Caco-2 (cell line): ENCODE measurements at places on chromosomes 2 and 18. TPM values are rescaled to one million over a fixed set of nuclear protein-coding genes. Genes with fewer than 3 reads are reported as not detected.

Gene KHK
- total RNA-seq, result 7.9 and 9.3 TPM in 2 replicates

Gene SKA1
- total RNA-seq, result 31.3 and 32.4 TPM in 2 replicates

Gene LPIN1
- total RNA-seq, result 12.5 and 14.2 TPM in 2 replicates

Gene CCDC178
- total RNA-seq, result not detected in 2 replicates

Gene M1AP
- not detected in 2 replicates for total RNA-seq

Gene VSNL1
- 0.43 and 0.60 TPM in 2 replicates for total RNA-seq

Gene UBXN2A
- total RNA-seq, result 21.6 and 22.0 TPM in 2 replicates

Gene SNORC
- 4.3 and 4.8 TPM in 2 replicates for total RNA-seq

Gene STARD6
- not detected in 2 replicates for total RNA-seq

- 0 out of 2 replicates have a peak, but pooled peaks cover 3% of the 10 kb centered on the region for H3K4me1 ChIP-seq
- H3K4me3 ChIP-seq, result no peak overlapping the region
- no peak for DNase-seq
- H3K27me3 ChIP-seq, result no peaks in the 10 kb centered on the region
- H3K27ac ChIP-seq, result no peak overlapping the region
Observed at GRCh38 chr2:68974946-68975665, 670 bp downstream of the GKN1 start.

DNA sequence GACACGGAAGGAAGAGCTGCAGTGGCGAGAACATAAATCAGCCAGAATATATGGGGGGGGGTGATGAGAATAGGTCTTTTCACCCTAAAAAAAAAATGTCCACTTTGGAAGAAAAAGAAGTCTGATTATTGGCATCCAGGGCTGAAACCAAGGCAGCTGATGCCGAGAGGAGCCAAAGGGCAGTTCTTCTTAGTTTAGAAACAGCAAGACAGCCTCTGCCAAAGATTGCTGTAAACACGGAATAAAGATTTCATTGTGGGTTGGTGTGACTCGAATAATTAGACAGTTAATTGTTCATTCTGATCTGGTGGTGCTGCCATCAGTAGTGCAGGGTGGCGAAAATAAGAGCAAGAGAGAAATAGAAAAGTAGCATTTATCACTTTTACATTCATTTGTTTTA lies 3.5 kb downstream of the CDH20 start:
- no peaks in the 10 kb centered on the region for H3K36me3 ChIP-seq
- DNase-seq, result no peak
- no peak overlapping the region for H3K4me3 ChIP-seq
- H3K27ac ChIP-seq, result no peak overlapping the region
- H3K27me3 ChIP-seq, result no peaks in the 10 kb centered on the region
- H3K4me1 ChIP-seq, result no peaks in the 10 kb centered on the region

DNA sequence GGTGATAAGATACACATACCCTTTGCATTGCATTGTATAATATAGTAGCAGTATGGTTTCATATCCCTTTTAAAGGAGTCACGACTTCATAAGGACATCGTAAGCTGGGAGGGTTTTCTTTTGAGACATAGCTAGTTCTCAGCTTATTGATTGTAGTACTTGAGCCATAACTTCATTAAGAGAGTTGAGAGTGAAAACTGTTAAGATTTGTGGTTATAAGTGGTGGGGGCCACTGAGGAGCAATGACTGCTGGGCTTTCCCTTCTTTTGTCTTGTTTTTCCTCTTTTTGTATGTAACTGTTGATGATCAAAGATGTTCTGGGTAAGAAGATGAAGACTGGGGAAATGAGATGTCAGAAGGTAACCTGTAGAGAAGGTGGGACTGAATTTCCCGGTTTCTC lies 11.0 kb downstream of the EIF5B start:
- no peaks in the 10 kb centered on the region for H3K27me3 ChIP-seq
- H3K36me3 ChIP-seq, result no peaks in the 10 kb centered on the region
- DNase-seq, result no peak
- H3K4me1 ChIP-seq, result peaks cover 6% of the 10 kb centered on the region; the same call in 1 of the 2 replicates

DNA sequence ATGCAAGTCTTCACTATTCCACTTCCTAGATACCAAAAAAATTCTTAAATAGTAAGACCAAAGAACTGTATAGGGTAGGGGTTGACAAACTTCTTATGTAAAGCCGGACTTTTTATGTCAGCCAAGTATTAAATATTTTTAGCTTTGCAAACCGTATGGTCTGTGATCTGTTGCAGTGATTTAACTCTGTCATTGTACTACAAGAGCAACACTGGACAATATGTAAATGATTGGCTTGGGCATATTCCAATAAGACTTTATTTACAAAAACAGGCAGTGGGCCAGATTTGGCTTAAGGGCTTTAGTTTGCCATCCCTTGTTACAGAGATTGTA lies 48.0 kb downstream of the MGAT5 start:
- H3K27ac ChIP-seq, result no peak overlapping the region
- no peak overlapping the region for H3K4me3 ChIP-seq

GRCh38 chr2:164561416-164561815 lies 59.9 kb downstream of the GRB14 start:
- 0 out of 2 replicates have a peak, but pooled peaks cover 4% of the 10 kb centered on the region for H3K4me1 ChIP-seq
- DNase-seq, result no peak
- no peak overlapping the region for H3K27ac ChIP-seq
- no peak overlapping the region for H3K4me3 ChIP-seq
- H3K36me3 ChIP-seq, result no peaks in the 10 kb centered on the region

- DNase-seq, result no peak
- H3K36me3 ChIP-seq, result no peaks in the 10 kb centered on the region
- H3K4me3 ChIP-seq, result no peak overlapping the region
- no peaks in the 10 kb centered on the region for H3K27me3 ChIP-seq
- no peak overlapping the region for H3K27ac ChIP-seq
- no peaks in the 10 kb centered on the region for H3K4me1 ChIP-seq
Observed at GRCh38 chr2:217746808-217747207, 256.0 kb downstream of the TNS1 start.

DNA sequence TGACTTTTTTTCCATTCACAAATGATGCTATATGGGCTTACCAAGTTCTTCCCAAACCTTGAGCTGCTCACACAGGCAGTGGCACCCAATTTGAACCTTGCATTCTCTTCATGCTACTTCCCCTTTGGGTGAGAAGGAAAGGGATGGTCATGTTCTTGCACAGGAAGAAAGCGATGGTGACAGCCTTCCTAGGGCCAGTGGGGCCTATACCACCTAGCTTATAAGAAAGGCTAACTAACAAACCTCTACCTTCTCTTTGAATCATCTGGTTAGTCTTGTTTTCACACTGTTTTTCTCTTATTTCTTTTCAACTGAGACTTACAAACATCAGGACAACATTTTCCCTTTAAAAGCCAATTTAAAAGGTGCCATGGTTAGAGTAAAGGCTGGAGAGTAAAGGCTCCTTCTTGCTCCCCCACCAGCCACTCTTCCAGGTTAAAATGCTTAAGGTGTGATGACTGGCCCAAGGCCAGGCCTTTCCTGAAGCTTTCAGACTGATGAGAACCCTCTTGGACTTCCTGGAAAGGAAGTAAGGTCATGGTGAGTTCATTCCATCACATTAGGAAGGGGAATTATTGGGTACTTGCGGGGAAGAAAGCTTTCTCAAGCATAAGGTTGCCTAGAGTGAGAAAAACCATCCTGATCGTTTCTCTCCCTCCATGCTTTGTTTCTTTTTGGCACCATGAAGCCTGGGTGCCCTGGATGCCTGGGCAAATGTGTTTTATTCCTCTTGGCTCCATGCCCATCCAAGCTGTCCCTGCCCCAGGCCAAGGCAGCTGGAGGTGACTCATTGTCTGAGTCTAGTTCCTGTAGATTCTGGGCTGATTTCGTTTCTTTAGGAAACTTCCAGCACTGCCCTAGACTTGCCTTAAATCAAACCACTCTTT lies 41.4 kb upstream of the ITGB6 start:
- H3K4me1 ChIP-seq, result no peaks in the 10 kb centered on the region
- H3K36me3 ChIP-seq, result no peaks in the 10 kb centered on the region
- no peak for DNase-seq

DNA sequence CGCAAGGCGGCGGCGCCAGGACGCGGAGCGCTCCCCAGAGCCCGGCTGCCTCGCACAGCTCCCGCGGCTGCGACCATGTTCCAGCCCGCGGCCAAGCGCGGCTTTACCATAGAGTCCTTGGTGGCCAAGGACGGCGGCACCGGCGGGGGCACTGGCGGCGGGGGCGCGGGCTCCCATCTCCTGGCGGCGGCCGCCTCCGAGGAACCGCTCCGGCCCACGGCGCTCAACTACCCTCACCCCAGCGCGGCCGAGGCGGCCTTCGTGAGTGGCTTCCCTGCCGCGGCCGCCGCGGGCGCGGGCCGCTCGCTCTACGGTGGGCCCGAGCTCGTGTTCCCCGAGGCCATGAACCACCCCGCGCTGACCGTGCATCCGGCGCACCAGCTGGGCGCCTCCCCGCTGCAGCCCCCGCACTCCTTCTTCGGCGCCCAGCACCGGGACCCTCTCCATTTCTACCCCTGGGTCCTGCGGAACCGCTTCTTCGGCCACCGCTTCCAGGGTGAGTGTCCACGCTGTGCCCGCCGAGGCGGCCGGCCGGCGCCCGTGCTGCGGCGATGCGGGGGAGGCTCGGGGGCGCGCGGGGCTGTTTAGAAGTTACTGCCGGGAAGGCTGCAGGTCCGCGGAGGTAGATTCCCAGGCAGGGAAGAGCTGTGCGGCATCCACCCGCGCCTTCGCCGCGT lies 696 bp downstream of the EMX1 start:
- H3K4me1 ChIP-seq, result peaks cover 19% of the 10 kb centered on the region; the same call in 1 of the 2 replicates
- no peaks in the 10 kb centered on the region for H3K36me3 ChIP-seq
- peak; percentile 37 for DNase-seq
- peak overlapping the region; percentile 61 for H3K4me3 ChIP-seq
- H3K27me3 ChIP-seq, result peaks cover 6% of the 10 kb centered on the region
- no peak overlapping the region for H3K27ac ChIP-seq

GRCh38 chr18:29556070-29556469 lies 1379.1 kb upstream of the CDH2 start:
- no peaks in the 10 kb centered on the region for H3K36me3 ChIP-seq
- no peak for DNase-seq
- no peaks in the 10 kb centered on the region for H3K4me1 ChIP-seq
- H3K27ac ChIP-seq, result no peak overlapping the region

GRCh38 chr2:5145801-5146200 lies 546.4 kb upstream of the SOX11 start:
- H3K27ac ChIP-seq, result no peak overlapping the region
- no peaks in the 10 kb centered on the region for H3K4me1 ChIP-seq
- no peak for DNase-seq

DNA sequence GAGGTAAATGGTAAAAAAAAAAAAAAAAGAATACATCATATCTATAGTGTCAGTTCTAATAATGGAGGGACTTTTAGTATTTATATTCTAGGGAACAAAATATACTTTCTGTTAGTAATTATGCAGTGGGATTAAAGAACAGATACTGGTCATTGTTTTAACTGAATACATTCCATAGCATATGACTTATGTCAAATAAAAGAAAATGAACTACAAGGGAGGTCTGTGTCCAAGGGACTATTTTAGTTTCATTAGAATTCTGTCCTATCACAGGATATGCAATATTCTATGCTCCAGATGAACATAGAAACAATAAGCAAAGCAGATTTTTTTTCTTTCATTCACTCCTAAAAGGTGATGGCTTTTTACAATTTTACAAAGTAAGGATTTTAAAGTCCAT lies 154.2 kb upstream of the ZEB2 start:
- H3K4me3 ChIP-seq, result no peak overlapping the region
- H3K4me1 ChIP-seq, result no peaks in the 10 kb centered on the region
- no peaks in the 10 kb centered on the region for H3K36me3 ChIP-seq
- no peak for DNase-seq
- no peaks in the 10 kb centered on the region for H3K27me3 ChIP-seq
- no peak overlapping the region for H3K27ac ChIP-seq

DNA sequence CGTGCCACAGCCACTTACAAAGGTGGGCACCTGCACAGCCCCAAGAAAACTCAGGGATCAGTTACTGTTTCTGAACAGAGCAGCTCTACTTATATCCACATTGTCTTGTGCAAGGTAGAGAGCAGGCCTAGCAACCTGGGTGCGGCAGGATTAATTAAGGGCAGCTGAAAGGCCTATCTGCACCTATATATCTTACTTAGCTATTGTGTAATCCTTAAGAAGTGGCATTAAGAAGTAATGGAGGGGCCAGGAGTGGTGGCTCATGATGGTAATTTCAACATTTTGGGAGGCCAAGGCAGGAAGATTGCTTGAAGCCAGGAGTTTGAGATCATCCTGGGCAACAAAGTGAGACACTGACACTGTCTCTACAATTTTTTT lies 12.8 kb upstream of the ARL5A start:
- no peaks in the 10 kb centered on the region for H3K27me3 ChIP-seq
- DNase-seq, result no peak
- H3K27ac ChIP-seq, result no peak overlapping the region
- no peaks in the 10 kb centered on the region for H3K36me3 ChIP-seq

GRCh38 chr2:127191331-127192219 lies 28.5 kb downstream of the CYP27C1 start:
- H3K4me1 ChIP-seq, result no peaks in the 10 kb centered on the region
- H3K27me3 ChIP-seq, result no peaks in the 10 kb centered on the region
- H3K36me3 ChIP-seq, result no peaks in the 10 kb centered on the region
- DNase-seq, result no peak
- H3K4me3 ChIP-seq, result no peak overlapping the region

DNA sequence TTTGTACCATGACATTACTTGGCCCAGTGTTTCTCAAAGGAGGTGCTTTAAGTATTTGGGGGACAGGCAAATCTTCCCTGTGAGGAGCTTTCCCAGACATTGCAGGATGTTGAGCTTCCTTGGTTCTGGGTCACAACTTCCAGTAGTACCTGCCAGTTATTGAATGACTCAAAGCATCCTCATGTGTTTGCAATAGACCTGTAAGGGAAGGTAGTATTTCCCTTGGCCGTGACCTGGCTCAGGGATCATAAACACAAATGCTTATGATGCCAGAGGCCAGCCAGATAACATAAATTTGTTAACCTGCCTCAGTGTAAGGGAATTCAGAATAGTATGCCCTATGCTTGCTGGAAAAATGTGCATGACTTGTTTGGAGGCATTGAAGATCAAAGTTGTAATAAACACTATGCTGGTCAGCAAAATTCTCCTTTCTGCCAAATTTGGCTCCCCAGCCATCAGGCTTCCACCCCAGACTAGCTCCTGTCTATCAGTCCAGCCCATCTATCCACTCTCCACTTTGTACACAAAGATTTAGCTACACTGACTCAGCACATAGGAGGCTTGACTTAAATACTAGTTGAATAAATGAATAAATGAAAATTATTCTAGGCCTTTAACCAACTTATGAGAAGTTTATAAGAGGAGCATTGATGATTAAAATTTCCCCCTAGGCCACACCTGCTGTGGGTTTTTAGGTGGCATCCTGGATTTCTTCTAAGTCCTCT lies 102.0 kb upstream of the EFEMP1 start:
- no peak overlapping the region for H3K27ac ChIP-seq
- no peak for DNase-seq
- H3K4me3 ChIP-seq, result no peak overlapping the region
- no peaks in the 10 kb centered on the region for H3K36me3 ChIP-seq

- no peak for DNase-seq
- H3K27me3 ChIP-seq, result no peaks in the 10 kb centered on the region
- no peaks in the 10 kb centered on the region for H3K36me3 ChIP-seq
- H3K4me1 ChIP-seq, result no peaks in the 10 kb centered on the region
- no peak overlapping the region for H3K27ac ChIP-seq
Observed at GRCh38 chr2:239337122-239337876, 63.5 kb downstream of the HDAC4 start.

- H3K27ac ChIP-seq, result no peak overlapping the region
- DNase-seq, result no peak
- no peaks in the 10 kb centered on the region for H3K36me3 ChIP-seq
- H3K27me3 ChIP-seq, result no peaks in the 10 kb centered on the region
- H3K4me1 ChIP-seq, result no peaks in the 10 kb centered on the region
- no peak overlapping the region for H3K4me3 ChIP-seq
Observed at GRCh38 chr18:50527636-50528307, 32.1 kb upstream of the MAPK4 start.
